ENCODE measurements at places on chromosomes 4 and X.

DNA sequence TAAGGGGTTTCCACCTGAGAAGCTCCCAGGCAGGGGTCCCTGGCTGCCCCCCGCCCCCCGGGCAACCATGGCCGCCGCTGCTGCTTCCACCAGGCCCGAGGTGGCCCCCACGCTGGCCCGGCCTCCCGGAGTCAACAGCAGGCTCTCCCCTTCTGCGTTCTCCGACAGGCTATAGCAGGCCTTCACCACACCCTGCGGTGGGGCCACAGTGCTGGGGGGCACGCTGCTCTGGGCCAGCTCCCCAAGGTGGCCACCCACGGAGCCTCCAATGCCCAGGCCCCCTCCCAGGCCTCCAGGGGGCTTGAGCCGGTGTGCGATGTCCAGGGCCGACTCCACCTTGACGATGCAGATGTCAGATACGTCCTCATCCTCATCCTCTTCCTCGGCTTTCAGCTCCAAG is 72.5 kb downstream of the UBE2K start:
- no peak for DNase-seq

DNA sequence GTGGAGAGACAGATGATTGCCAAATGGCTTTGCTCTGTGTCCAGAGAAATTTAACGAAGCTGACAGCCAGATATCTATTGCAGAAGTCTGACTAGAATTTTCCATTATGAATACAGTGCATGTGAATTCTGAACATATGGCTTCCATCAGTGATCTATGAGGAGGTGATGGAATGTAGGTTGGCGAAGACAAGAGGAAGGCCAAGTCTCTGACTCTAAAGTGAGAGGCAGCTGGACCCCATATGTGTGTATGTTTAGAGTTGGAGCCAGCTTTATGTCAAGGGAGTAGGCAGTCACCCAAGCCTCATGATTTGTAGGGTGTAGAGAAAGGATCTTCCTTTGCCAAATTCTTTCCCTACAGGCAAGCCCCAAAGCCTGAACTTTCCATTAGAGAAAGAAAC is 76.2 kb upstream of the TEX13D start:
- DNase-seq, result peak; percentile 53

DNA sequence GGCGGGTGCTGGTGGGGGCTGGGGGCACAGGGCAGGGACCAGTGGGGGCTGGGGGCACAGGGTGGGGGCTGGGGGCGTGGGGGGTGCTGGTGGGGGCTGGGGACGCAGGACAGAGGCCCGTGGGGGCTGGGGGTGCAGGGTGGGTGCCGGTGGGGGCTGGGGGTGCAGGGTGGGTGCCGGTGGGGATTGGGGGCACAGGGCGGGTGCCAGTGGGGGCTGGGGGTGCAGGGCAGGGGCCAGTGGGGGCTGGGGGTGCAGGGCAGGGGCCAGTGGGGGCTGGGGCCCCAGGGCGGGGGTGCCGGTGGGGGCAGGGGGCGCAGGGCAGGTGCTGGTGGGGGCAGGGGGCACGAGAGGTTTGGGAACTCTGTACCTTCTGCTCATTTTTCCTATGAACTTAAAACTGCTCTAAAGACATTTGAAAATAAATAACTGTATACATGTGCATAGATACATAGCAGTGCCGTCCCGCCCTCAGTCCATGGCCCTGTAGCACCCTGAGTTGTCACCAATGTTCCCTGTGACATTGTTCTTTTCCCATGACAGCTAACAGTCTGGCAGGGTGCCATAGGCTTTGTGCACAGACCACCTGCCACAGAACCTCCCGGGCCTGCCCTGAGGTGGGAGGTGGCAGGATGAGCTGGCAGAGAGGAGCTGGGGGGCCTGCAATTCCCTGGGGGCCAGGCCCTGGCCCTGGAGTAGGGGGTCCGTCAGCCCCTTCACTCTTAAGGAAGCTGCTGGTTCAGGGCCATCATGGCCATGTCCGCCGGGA is 35.6 kb upstream of the ADRA2C start:
- no peak for DNase-seq

GRCh38 chr4:86099348-86099747 is 260.5 kb downstream of the MAPK10 start:
- no peak for DNase-seq

GRCh38 chr4:109589119-109589518 is 29.1 kb downstream of the MCUB start:
- no peak for DNase-seq

GRCh38 chr4:68808060-68808459 is 7.7 kb upstream of the UGT2B10 start:
- DNase-seq, result no peak

DNA sequence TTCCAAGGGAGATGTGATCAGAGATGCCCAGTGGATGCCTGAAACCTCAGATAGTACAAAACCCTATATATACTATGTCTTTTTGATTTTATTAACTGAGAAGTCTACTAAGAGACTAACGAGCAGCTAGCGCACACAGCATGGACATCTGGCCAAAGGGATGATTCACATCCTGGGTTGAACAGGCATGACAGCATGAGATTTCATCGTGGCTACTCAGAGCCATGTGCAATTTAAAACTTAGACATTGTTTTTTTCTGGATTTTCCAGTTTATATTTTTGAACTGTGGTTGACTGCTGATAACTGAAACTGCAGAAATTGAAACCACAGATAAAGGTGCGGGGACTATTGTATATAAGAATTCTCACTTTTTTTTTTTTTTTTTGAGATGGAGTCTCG is 2252.9 kb upstream of the AGA start:
- no peak for DNase-seq

- no peak for DNase-seq
Measured at GRCh38 chr4:107931775-107932321, 499 bp downstream of the CYP2U1 start.

- DNase-seq, result no peak
Measured at GRCh38 chr4:40192114-40193015, 4.5 kb upstream of the RHOH start.

- DNase-seq, result no peak
Measured at GRCh38 chr4:15888515-15888914, 50.0 kb downstream of the FGFBP1 start.

DNA sequence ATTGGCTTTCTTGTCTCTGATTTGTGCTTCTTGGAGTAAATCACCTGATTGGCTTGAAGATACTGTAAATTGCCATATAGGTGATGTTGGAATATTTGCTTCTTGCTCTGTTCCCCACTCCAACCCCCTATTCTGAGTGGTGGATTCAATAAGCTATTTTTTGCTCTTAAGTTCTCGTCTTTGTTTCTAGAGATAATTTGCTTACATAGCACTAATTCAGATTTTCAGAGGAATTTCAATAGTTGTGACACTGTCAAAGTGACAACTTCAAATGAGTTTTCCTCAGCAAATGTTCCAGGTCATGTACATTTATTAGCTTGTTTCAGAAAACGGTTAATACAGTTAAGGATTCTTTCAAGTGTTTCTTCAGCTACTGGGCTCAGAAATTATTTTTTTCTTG is 18.6 kb downstream of the LANCL3 start:
- DNase-seq, result no peak

- DNase-seq, result peak; percentile 4
Measured at GRCh38 chr4:14348506-14348905, 653.8 kb upstream of the CPEB2 start.

GRCh38 chr4:24881508-24882196 is 31.2 kb downstream of the CCDC149 start:
- DNase-seq, result no peak

DNA sequence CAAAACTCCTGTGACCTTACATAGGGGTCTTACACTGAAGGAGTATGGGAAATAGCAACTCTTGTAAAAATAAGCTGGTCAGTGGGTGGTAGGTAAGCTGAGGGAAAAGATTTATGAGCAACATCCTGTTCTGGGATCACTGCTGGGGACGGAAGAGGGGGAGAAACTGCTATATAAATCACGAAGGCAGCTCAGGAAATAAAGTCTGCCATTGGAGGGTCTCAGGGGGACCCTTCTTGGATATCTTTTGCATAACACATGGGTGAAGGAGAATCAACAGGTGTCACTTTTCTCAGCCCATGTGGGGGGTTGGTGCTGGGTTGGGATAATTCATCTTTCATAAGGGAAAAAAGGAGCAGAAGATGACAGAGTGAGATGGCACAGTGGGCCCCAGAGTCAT is 33.7 kb downstream of the AFF1 start:
- no peak for DNase-seq

GRCh38 chr4:86159216-86159615 is 200.6 kb downstream of the MAPK10 start:
- no peak for DNase-seq

GRCh38 chr4:148434075-148434773 is 8.0 kb downstream of the NR3C2 start:
- DNase-seq, result no peak

DNA sequence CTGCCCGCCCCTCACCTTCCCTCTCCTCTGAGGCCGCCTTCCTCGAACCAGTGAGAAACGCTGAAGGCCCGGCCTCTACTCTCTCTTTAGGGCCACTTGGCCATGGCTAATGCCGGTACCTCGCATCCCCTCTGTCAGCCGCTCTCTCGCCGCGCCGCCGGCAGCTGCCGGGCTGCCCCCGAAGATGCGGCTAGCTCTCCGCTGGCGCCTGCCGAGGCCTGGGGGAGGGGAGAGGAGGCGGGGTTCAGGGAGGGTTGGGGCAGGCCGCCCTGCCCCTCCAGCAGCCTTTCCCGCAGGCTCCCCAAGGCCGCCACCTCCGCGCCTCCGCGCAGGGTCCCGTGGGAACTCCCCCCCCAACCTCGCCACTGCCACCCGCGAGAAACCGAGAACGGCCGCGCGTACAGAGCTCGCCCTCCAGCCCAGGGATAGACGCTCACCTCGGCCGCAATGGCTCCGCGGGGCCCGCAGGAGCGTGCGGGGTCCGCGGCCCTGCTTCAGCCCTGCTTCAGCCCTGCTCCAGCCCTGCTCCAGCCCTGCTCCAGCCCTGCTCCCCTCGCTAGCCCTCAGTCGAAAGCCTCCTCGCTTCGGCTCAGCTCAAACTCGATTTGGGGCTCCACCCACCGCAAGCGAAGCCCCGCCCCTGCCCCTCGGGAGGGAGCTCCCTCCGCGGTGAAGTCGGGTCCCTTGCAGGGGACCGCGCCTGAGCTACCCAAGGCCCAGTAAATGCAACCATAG is at the start of gene HUWE1:
Gene HUWE1 (minus strand): TSS at position 569 of the 735 bp plus-strand sequence. CDS start 32,612 bp downstream, outside the sequence.
- DNase-seq, result peak; percentile 71

DNA sequence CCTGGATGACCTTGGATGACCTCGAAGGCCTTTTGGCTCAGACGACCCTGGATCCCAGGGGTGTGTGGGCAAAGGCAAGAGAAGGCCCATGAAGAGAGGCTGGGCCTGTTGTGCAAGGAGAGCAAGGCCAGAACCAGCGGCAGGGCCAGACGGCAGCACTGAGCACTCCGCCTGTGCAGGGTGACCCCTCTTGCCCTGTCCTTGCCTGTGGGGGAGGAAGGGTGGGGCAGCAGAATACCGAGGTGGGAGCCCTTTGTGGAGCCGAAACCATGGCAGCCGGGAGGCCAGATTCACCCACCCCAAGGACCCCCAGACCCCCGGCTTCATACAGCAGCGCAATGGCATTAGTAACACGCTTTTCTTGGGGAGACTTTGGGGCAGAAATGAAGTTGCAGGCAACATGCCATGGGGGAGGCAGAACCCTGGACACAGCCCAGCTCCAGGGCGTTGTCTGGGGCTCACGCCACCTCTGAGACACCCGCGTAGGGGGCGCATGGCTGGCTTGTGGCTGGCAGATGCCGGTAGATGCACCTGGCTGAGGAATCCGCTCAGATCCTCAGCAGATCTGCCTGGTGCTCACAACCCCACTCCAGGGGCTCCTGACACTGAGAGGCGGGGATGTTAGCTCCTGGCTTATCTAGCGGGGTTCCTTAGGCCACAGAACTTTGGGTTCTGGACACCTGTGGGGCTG is 114.5 kb downstream of the FAM53A start:
- no peak for DNase-seq

DNA sequence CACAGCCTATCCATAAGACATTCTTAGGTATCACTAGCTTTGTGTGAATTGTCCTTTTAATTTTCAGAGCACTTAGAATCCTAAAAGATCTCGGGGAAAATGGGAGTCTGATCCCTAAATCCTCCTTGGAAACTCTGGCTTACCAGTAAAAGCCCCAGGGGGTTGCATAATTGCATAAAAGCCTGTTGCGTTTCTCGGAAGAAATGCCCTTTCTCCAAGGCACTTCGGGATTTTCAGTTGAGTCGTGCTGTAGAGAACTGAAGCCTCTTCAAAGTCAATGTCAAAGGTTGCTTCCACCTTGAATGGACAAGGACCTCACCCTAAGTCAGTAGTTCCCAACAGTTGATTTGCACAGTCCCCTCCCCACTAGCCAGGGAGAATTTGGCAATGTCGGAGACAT is 20.8 kb downstream of the FAM184B start:
- no peak for DNase-seq

- no peak for DNase-seq
Measured at GRCh38 chrX:119695535-119696050, 2.6 kb upstream of the SEPTIN6 start.

DNA sequence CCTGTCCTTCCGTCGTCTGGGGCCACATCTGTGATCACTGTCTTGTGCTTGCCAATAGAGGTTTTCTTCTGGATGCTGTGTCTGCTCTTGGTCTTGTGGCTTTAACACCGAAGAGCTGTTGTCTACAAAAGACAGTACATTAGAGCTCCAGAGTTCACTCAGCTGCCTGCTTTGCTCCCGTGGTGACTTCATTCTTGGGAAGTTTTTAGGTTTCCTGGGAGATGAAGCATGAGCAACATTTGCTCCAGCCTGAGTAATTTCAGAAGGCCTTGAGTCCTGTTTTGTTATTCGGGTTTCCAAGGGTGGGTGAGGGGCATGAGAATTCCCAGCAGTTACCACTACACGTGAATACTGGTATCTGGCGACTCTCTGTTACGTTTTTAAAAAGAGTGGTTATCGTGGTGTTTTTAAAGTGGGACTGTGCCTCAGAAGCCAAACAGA is 189.2 kb downstream of the SHROOM3 start:
- DNase-seq, result peak; percentile 98

GRCh38 chrX:154540897-154541535 is 5.6 kb downstream of the G6PD start:
- DNase-seq, result peak; percentile 29

GRCh38 chr4:141730805-141731204 is 94.4 kb downstream of the IL15 start:
- DNase-seq, result peak; percentile 60

DNA sequence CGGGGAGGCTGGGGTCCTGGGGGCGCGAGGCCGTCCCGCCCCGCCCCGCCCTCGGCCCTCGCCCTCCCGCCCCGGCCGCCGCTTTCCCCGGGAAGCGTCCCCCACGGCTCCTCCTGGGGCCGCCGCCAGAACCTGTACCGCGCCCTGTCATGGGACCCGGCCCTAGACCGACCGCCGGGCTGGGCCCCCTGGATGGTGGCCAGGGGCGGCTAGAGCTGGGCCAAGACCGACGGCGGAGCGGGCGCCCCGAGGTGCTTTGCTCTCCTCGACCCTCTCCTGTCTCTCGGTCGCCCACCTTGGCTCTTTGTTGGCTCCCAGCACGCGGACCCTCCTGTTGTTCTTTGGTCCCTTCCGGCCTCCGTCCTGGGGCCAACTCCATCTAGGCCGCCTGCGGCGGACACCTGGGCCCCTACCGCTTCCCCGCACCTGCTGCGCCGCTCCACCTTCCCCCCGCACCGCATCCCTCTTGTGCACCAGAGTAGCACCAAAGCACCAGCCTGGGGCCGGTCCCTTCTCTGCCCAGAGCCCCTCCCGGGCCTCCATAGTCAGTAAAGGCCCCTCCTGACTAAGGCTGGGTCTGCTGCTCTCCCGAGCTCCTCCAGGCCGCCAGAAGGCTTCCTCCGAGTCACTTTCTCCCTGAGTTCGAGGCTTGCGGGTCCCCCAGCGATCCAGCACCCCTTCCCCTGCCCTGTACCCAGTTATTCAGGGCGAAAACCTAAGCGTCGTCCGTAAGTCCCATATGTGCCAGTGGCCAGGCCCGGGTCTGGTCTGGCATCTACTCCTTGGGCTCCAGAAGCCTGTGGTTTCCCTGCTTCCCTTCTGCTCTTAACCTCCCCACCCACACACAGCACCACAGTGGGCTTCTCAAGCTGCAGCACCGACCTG is 587 bp downstream of the TACC3 start:
- DNase-seq, result peak; percentile 15

All from EH (cell line).